ENCODE measurements at places on chromosomes 3 and 15.

GRCh38 chr15:88949734-88950400, 36.7 kb upstream of the MFGE8 start:
- DNase-seq = no peak

DNA sequence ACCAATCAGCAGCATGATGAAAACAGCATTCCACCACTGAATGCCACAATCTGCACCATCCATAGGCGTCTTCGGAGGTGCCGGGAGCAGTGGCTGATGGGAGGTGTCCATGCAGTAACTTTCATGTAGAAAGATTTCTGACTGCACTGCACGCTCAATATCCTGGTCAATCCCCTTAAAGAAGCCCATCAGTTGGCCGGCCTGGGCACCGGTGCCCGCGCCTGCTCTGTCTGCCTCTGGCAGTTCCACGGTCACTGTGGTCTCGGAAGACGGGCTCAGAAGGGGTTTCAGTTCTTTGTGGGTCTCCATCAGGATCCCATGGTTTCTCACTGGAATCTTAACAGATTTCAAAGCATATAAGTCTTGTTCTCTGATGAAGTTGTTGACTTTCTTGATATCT, 3.9 kb downstream of the LYSMD4 start:
- no peak for DNase-seq

GRCh38 chr3:129352650-129353588, 74.2 kb downstream of the HMCES start:
- no peak for DNase-seq

DNA sequence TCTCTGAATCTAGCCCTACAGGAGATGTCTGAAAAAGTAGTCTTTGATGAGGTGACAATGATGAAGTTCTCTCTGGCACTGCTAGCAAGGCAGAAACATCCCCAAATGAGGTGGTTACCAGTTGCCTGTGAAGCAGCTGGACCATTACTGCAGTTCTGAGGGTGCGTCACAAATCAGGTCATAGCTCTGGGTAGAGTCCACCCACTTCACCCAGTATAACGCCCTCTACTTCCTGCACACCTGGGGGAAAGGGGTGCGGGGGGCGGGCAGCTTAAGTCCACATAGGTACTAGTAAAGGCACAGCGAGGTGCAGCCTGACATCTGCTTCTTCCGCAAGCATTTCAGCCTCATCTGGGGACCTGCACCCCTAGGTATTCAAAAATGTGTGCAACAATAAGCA, 13.4 kb upstream of the SATB1 start:
- DNase-seq = no peak

GRCh38 chr3:77506384-77506783, 466.5 kb downstream of the ROBO2 start:
- no peak for DNase-seq

DNA sequence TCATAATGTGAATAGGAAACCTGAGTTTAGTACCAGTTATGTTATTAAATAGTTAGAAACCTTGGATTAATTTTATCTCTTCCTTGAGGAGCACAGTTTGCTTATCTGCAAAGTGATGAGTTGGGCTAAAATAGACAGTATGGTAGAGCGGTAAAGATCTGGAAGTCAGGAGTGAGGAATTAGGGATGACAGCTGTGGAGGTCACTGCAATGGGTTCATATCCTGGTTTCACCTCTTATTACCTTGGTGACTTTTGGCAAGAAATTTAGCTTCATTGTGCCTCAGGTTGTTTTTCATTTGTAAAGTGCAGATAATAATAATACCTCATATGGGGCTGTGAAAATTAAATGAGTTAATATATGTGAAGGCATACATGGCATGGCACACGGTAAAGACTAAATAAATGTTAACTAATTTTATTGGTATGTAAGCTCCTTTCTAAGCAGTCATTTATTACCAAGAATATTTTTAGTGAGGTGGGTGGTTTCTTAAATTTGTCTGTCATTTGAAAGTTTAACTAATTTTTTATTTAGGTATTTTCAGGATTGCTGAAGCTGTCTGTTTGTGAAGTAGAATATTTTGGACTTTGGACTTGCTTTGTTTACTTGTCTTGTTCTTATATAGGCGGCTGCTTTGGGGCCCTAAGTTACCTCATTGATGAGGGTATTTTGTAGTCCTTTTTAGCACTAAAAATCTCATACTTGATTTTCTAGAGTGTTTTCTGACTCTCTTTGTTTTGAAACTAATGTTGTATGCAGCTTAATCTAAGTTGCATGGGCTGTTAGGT, 41.8 kb downstream of the SLMAP start:
- no peak for DNase-seq

DNA sequence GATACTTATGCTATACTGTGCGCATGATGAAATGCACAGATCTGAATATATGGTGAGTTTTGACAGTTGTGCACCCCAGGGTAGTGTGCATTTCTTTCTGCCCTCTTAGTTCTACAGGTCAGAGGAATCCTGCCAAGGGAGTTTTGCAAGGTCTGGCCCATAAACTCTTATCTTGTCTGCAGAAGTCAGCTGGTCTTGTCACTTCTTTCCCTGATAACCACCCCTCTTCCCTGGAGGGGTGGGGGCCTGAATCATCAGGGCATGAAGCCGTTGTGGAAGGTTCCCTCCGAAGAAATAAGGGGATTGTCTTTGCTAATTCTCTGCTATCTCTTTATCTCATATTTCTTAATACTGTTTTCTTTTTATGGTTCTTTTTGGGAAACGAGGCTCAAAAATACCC, 30.4 kb downstream of the TRIM71 start:
- DNase-seq = no peak

GRCh38 chr3:127431066-127431465, 143.2 kb upstream of the PRR20G start:
- no peak for DNase-seq

DNA sequence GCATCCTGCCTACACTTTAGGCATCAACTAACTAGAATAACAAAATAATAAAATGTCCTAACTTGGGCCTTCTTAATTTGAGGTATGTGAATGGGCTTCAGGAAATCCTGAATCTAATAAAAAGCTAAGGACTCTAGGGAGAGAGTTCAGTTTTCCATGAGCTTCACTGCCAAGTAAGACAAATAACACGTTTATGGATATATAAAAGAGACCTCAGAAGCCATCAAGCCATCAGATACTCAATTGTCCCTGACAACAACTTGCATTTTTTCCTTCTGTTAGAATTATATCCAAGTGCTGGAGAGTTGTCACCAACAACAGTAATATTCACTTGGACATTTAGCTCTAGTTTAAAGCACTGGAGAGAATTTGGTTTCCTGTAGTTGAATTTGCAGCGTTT, 102.4 kb upstream of the IGSF10 start:
- DNase-seq = no peak

DNA sequence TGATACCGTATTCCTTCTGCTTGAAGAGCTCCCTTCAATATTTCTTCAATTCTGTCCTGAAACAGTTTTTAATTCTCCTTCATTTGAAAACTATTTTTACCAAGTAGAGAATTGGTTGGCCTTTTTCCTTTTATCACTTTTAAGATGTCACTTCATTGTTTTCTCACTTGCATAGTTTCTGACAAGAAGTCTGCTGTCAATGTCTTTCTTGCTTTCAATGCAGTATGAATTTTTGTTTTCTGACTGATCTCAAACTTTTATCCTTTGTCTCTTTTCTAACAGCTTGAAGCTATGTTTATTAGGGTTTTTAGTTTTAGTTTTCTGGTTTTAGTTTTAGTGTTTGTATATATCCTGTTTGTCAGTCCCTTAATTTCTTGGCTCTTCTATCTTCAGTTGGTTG, 364.8 kb upstream of the TPRG1 start:
- DNase-seq = no peak

GRCh38 chr3:195142519-195142918, 128.4 kb downstream of the XXYLT1 start:
- DNase-seq = no peak

DNA sequence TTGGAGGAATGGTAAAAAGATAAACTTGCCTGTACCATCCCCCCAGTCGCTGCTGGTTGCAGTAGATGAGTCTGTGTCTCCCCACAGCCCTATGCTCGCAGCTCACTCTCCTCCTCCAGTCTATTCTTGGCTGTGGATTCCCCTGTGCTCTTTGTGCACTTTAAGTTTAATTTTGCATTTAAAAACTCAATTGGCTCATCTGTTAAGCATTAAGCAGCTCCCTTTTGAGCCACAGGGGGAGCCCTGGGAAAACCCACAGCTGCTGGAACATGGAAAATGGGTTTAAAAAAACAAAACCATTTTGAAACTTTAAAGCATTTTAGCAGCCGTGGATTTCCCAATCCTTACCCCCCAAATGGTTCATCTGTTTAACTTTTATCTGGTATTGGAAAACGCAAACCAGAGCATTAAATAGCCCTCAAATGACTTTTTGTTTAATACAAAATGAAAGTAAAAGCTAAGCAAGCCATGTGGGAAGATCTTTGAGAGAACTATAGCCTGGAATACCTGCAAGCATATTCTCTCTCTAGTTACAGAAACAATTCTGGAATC, 536.9 kb downstream of the ZIC1 start:
- DNase-seq = peak; percentile 19
